ENCODE measurements at places on chromosomes 7 and 10.

- DNase-seq = no peak
Measured at GRCh38 chr7:6032167-6032566, 991 bp downstream of the ANKRD61 start.

DNA sequence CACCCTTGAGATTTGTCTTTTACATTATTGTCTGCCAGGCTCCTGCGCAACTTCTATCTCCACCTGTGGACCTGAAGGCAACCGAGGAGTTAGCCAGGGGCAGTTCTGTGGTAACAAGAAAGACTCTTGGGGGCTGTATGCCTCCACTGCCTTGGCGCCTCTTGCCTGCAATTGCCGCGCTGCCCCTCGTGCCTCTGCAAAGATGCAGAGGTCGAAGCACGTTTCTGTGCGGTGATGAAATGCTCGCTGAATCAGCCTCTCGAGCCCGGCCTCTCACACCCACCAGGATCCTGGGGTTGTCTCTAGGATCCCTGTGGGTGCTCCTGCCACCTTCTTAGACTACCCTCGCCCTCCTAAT lies 486 bp upstream of the LHFPL3 start:
- no peak for DNase-seq

DNA sequence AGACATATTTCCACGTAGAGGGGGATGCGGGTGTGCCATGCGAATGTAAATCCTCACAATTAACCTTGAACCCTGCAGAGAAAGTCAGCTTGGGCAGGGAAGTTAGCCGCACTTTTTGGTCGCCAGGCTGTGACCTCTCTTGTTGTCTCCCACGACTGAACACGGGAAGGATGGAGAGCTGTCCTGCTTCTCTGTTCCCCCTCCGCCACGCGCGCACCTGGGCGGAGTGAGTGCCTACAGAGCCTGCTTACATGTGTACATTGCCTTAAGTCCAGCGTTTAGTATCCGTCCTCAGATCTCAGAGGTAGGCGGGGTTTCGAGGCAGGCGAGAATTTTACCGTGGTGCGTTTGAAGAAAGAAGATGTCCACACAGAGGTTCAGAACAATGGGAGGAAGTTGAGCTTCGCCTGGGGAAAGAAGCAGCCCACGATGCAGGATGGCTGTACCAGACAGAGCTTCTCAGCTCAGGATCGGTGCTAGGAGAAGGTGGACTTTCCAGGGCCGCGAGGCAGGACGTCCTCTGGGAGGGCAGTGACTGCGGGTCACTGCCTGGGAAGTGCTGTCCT lies 482 bp upstream of the ERCC6 start:
- no peak for DNase-seq

DNA sequence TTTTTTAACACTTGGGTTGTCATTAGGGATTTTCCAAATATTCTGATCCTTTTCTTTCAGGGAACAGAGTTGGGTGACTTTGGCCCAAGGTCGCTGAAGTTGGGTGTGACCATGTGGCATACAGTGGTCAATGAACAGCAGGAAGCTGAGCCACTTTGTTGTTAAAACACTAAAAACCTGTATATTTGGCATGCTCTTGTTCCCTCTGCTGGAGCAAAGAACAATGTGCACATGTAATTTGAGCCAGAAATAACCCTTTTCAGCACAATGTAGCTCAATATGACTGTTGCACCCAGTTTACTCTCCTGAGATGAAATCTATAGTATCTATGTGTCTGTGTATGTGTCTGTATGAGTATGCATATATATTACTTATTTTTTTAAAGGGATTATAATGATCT lies 74.9 kb downstream of the ADCYAP1R1 start:
- no peak for DNase-seq

DNA sequence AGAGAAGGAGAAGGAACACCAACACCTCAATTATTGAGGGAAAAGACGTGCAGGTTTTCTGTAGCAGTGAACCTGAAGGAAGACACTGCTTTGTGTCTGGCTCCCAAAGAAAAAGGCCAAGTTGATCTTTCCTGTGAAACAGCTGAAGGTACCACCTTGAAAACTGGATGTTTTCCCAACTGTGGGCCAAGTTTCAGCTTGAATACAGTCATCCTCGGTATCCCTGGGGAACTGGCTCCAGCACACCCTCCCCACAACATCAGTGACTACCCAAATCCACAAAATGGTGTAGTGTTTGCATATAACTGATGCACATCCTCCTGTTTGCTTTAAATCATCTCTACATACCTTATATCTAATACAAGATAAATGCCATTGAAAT lies 297.0 kb upstream of the PITRM1 start:
- DNase-seq = no peak

DNA sequence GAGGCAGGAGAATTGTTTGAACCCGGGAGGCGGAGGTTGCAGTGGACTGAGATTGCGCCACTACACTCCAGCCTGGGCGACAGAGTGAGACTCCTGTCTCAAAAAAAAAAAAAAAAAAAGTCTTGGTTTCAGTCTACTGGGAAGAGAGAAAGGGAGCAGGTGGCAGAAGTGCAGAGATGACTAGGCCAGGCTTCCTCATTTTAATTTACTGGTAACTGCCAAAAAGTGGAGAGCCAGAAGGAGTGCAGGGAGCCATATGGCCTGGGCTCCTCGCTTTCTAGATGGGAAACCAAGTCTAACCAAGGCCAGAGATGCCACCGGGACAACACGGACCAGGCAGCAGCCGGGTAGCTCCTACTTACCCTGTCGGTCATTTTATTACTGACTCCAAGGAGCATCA lies 12.2 kb downstream of the SEPHS1 start:
- DNase-seq = no peak

GRCh38 chr7:31432836-31433340 lies 81.0 kb upstream of the ITPRID1 start:
- DNase-seq = no peak

DNA sequence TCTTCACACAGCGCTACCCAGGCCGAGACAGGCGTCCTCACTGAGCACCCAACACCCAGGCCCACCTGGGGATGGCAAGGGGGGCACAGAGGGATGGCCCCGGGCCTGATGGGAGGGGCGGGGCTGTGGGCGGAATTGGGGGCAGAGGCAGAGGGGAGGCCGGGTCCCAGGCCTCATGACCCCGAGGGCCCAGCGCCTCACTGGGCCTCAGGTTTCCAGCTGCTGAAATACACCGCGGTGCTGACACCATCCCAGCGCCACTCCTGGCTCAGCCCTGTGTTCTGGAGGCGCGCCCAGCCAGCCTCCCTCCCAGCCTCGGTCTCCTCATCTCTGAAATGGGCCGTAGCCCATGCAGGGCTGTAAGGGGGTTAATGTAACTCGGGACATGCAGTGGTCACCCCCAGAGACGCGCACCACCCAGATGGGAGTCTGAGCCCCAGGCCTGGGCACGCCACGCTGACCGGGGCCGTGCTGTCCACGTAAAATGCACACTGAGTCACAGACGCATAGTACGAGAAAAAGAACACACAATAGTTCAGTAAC lies 82.3 kb downstream of the UNCX start:
- no peak for DNase-seq

- no peak for DNase-seq
Measured at GRCh38 chr10:95560278-95561176, 644 bp downstream of the SORBS1 start.

DNA sequence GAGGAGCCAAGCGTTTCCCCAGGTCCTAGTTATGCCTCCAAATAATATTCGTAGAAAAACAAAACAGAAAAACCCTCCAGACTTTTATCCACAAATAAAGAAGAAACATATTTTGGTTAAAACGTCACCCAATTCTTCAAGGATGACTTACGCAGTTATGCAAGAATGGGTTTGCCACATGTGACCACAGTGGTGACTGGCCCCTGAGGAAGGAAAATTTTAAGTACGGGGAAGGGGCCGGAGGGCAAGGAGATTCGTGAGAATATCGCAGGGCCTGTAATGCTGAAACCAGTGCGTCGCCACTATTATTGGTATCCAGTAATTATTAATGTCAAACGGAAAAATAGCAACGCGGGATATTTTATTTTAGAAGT lies 537 bp upstream of the MRPS24 start:
- DNase-seq = no peak

GRCh38 chr10:19332304-19332703 lies 283.7 kb downstream of the MALRD1 start:
- no peak for DNase-seq

- DNase-seq = no peak
Measured at GRCh38 chr7:149375234-149376008, 85.4 kb downstream of the ZNF777 start.

GRCh38 chr7:30708412-30708811 lies 26.2 kb upstream of the CRHR2 start:
- no peak for DNase-seq

DNA sequence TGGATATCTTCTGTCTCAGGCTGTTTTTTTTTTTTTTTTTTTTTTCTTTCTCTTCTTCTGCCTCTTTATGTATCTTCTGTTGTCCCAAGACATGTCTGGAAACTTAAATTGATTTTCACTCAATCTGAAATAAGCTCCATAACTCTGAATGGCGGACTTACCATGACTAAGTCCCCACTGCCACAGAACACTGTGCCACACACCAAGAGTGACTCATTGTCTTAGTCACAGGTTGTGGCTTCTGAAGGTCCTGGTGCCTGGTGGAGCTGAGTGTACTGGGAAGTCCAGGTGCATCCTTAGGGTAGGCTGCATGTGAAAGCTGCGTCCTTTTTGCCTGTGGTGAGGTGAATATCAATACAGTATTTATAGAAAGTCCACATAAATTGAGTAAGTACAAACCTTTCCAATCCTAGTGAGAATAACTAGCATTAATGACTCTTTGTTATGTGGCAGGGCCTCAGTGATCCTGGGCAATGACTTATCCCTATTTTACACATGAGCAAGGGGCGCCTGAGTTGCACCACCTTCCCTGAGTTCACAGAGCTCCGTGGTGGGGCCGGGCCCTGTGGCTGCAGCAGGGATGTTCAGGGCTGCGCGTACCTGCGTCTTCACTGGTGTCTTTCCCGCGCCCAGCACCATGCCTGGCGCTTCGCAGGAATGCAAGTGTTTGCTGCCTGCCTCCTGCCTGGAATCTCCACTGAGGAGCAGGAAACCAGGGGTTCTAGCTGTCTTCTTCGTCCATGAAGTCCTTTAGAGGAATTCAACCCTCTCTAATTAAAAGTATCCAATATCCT lies 4.3 kb downstream of the PFKP start:
- DNase-seq = no peak

DNA sequence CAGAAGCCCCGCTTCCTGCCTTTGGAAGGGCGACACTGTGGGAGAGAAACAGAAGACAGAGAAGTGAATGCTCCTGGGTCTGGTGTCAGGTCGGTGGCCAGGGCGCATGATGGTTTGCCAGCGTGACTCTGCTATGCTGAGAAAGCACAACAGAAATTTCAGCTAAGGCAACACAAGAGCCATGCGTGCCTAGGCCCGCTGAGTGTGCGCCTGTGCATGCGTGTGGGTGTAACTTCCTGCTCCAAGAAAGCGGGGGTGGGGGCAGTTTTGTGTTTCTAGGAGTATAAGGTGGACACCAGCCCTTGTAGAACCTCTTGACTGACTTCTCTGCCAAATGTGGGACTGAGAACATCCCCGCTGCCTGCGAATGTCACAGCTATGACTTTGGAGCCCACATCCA lies 6.2 kb downstream of the IGFBP3 start:
- no peak for DNase-seq

- no peak for DNase-seq
Measured at GRCh38 chr10:4263601-4263921, 478.6 kb upstream of the KLF6 start.

DNA sequence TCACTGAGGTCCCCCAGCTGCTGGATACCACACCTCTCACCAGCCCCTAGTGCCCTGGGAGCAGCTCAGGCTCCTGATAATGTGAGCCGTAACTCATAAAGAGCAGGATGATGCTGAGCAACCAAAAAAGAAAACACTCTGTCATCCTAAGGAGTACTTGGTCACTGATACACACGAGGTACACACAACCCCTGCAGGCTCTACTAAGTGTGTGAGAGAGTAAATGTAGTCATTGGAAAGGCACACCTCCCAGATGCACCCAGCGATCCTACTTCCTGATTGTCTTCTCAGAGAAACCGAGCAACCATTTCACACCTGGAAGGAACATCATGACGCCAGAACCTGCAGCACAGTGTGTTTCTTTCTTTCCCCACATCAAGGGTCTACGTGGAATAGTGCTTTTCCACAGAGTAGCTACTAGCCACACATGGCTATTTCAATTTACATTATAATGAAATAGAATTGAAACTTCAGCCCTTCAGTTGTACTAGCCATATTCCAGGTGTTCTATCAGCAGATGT lies 34.2 kb downstream of the FIGNL1 start:
- DNase-seq = no peak

DNA sequence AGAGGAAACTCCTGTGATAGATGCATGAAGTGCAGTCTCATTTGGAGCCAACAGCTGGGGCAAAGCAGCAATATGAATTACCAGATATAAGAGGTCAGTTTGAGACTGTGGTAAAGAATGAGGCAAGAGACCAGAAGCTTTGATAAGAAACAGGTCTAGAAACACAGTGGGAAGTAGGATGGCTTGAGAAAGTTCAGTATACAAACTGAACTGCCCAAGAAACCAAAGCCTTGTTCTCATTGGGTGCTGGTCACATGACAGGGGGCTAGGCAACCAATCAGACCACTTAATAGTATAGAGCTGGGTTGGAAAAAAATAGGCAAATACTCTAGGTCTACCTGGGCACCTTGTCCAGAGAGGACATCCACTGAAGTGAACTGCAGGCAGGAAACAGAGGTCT lies 46.2 kb upstream of the PLCE1 start:
- no peak for DNase-seq

GRCh38 chr7:36546331-36546730 lies 156.7 kb downstream of the ANLN start:
- no peak for DNase-seq

GRCh38 chr7:15998617-15999016 lies 312.1 kb upstream of the MEOX2 start:
- no peak for DNase-seq

DNA sequence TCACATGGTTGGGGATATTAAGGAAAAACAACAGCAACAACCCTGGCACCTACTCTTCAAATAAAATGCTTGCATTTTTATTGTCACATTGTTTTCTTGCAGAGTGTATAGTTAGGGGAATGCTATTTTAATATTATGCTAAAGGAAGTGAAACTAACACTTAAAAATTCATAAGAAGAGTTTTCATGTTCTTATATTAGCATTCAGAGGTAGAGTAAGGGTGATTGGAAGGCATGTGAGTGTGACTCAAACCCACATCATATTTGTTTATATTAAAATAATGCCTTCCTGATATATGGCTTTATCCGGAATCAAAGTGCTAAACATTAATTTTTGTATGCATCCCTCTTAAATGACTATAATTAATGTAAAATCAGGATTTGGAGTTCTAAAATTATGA lies 59.8 kb upstream of the TES start:
- DNase-seq = no peak

DNA sequence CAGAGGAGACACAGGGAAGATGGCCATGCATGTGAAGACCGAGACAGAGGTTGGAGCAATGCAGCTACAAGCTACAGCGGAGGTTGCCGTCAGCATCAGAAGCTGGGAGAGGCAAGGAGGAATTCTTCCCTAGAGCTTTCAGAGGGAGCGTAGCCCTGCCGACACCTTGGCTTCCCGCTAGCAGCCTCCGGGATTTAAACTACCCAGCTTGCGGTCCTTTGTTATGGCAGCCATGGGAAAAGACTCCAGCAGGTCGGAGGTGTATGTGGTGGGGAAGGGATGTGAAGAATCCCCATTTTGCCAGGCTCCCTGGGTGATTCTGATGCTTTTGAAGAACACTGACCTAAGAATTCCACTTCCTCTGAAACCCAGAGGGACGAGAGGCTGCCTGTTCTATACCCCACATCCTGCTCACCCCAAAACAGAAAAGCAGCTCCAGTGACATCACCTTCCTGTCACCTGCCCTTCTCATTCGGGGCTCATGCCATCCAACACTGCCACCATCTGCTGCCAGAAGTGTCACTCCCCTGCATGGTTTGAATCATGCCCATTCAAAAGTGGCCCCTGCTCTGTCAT lies 3.3 kb upstream of the SEPHS1 start:
- no peak for DNase-seq
